ENCODE measurements at places on chromosomes 6 and 20. TPM values are rescaled to one million over a fixed set of nuclear protein-coding genes. Genes with fewer than 3 reads are reported as not detected.

Gene WFDC12
- not detected for polyA plus RNA-seq

Gene LRRN4
- polyA plus RNA-seq: 0.05 TPM

Gene C20orf202
- 0.27 TPM for polyA plus RNA-seq

Gene MDFI
- 4.9 TPM for polyA plus RNA-seq

Gene GSTA3
- not detected for polyA plus RNA-seq

Gene ADTRP
- 0.05 TPM for polyA plus RNA-seq

Gene OLIG3
- not detected for polyA plus RNA-seq

Gene RAB44
- polyA plus RNA-seq: not detected

Gene SAPCD1
- polyA plus RNA-seq: 0.25 TPM

Gene NFYA
- 6.1 TPM for polyA plus RNA-seq

Gene PAX1
- polyA plus RNA-seq: not detected

Gene NMBR
- not detected for polyA plus RNA-seq

Gene XKR7
- under 0.01 TPM for polyA plus RNA-seq

Gene PTGIS
- 19.9 TPM for polyA plus RNA-seq

Gene EFCAB8
- not detected for polyA plus RNA-seq

Gene ABHD16B
- 0.54 TPM for polyA plus RNA-seq

Gene SPTLC3
- polyA plus RNA-seq: 4.2 TPM

Gene CAGE1
- not detected for polyA plus RNA-seq

Gene TMEM244
- not detected for polyA plus RNA-seq

Gene BANF2
- not detected for polyA plus RNA-seq

Gene TDRD6
- polyA plus RNA-seq: 0.27 TPM

Gene DBNDD2
- 228 TPM for polyA plus RNA-seq

Gene NOX3
- not detected for polyA plus RNA-seq

Gene FBXO30
- 6.7 TPM for polyA plus RNA-seq

Gene COL9A3
- polyA plus RNA-seq: 13.0 TPM

Gene PKIG
- 334 TPM for polyA plus RNA-seq

Gene LY86
- 1.7 TPM for polyA plus RNA-seq

Gene RUNX2
- polyA plus RNA-seq: 0.34 TPM

Gene FAM83B
- polyA plus RNA-seq: 1.5 TPM

Gene NDUFAF5
- 55.7 TPM for polyA plus RNA-seq

Gene TAGAP
- 0.63 TPM for polyA plus RNA-seq

Gene CST4
- not detected for polyA plus RNA-seq

All from right cardiac atrium (tissue), 5 donors.